Kidney epithelial cell (primary cell): ENCODE measurements at places on chromosomes 3 and 15.

GRCh38 chr3:51983578-51984268 lies 388 bp downstream of the ACY1 start:
- no peak for DNase-seq

GRCh38 chr3:72244396-72244795 lies 459.4 kb upstream of the PROK2 start:
- DNase-seq = no peak

GRCh38 chr3:169170456-169170855 lies 493.1 kb downstream of the MECOM start:
- DNase-seq = no peak

- DNase-seq = no peak
Observed at GRCh38 chr3:162517110-162517509, 1020.5 kb downstream of the OTOL1 start.
